ENCODE measurements at places on chromosomes 3 and 15. TPM values are rescaled to one million over a fixed set of nuclear protein-coding genes. Genes with fewer than 3 reads are reported as not detected.

GRCh38 chr3:154178172-154178571 is 57.0 kb downstream of the ARHGEF26 start:
- H3K4me1 ChIP-seq = no peaks in the 10 kb centered on the region
- no peak for DNase-seq
- H3K27ac ChIP-seq = no peak overlapping the region
- no peak overlapping the region for H3K4me3 ChIP-seq

- H3K4me1 ChIP-seq = peaks cover 21% of the 10 kb centered on the region
- DNase-seq = no peak
- H3K27me3 ChIP-seq = no peaks in the 10 kb centered on the region
- no peak overlapping the region for H3K27ac ChIP-seq
- H3K36me3 ChIP-seq = peaks cover 18% of the 10 kb centered on the region
- H3K4me3 ChIP-seq = no peak overlapping the region
Observed at GRCh38 chr3:97960993-97961766, 11.1 kb downstream of the RIOX2 start.

DNA sequence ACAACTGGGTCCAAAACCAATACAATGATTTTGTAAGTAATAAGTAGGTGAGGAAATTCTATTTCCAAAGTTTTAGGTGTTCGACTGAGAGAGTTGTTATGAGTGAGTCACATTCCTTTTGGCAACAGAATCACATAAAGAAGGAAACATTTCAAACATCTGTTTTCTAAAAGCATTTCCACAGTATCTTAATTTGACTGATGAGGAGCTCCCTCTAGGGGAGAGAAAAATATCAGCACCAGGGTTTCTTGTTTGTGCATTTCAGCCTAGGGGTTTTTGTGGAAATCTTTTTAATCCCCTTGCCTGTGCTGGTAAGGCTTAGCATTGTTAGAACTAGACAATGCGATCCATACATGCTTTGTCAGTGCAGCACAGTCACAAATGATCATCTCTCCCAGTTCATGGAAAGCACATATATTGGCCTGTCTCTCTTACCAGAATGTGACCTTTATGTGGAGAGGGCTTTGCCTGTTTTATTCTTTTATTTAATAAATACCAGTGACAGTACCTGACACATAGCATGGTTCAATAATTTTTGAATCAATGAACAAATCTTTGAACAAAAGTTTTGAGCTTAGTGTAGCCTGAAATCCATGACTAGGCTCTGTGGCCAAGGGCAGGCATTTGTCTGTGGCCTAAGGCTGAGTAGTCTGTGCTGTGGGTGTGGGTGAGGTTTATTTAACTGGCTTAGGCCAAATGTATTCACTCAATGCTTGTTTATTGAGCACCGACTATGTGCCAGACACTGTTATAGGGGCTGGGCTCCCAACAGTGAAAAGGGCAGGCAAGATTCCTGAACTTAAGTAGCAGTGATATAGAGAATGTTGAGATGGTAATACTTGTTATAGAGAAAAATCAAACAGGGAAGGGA is 21.1 kb upstream of the IQCF6 start:
- no peak overlapping the region for H3K27ac ChIP-seq
- no peaks in the 10 kb centered on the region for H3K36me3 ChIP-seq
- DNase-seq = no peak
- H3K4me3 ChIP-seq = no peak overlapping the region

DNA sequence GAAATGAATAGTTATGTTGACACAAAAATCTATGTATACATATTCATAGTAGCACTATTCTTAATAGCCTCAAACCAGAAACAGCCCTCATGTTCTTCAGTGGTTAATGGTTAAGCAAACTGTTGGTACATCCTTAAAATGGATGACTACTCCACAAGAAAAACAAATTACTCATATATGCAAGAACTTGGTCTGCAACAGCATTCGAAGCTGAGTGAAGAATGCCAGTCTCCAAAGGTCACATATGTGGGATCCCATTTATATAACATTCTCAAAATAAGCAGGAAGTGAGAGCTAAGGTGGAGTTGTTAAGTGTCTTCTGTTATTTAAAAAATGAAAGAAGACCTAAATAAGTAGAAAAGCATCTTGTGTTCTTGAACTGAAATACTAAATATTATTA is 365.7 kb downstream of the GABRG3 start:
- no peaks in the 10 kb centered on the region for H3K27me3 ChIP-seq
- H3K4me1 ChIP-seq = no peaks in the 10 kb centered on the region
- H3K36me3 ChIP-seq = no peaks in the 10 kb centered on the region
- no peak overlapping the region for H3K27ac ChIP-seq

Gene CLDN11
- 50.3 TPM for total RNA-seq

Gene SLC12A1
- not detected for total RNA-seq

Gene GOLGA6D
- not detected for total RNA-seq

Measured in osteoblast (primary cell).